H7 (cell line): ENCODE measurements at places on chromosomes 11 and 22. TPM values are rescaled to one million over a fixed set of nuclear protein-coding genes. Genes with fewer than 3 reads are reported as not detected.

- DNase-seq, result no peak
Observed at GRCh38 chr11:123069908-123070821, 8.2 kb upstream of the HSPA8 start.

DNA sequence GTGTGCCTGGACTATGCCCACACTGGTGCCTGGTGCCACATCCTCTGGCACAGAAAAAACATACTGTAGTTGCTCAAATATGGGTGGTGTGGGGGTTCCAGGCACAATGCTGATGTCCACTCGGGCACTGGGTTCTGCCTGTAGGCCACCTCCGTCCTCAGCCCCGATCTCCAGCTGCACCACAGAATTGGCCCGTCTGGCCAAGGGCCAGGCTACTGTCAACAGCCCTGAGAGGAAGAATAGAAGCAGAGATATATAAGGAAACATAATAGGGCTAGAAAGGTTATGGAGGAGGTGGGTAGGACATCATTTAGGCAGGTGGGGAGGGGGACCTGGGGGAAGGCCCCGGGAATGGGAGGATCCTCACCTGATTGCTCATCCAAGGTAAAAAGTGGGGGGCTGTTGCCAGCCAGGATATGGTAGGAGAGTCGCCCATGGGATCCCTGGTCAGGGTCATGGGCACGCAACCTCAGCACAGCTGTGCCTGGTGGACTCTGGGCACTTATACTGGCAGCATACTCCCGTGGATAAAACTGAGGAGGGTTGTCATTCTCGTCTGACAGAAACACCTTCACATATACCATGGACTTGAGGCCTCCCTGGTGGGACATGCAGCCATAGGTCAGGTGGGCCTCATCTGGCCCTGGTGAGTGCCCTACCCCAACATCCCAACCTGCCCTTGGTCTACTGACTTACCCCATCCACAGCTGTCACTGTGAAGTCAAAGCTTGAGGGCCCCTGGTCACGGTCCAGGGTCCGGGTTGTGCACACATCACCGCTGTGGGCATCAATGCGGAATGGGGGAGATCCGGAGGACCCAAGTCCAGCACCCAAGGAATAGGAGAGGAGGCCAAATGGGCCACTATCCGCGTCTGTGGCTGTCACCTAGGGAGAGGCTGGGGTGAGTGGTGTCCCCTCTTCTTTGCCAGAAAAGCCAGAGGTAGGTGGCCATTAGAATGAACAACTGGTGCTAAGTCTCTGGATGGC, 14.5 kb upstream of the TPP1 start:
- no peak for DNase-seq

DNA sequence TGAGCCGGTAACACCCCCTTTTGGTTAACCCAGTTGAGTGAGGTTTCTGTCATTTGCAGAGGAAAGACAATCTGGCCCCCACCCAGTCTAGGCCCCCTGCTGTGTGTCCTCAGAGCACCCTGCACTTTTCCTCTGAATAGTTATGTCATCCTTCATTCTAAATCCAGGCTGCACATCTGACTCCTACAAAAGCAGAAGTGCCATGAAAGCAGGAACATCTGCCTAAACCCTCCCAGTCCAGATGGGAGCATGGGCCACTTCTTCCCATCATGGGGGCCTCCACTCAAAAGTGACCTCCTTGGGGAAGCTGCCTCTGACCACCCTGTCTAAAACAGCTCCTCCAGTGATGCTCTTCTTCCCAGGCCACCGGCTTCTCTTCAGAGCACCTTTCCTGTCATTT, 53.7 kb upstream of the HMGXB4 start:
- no peak for DNase-seq

The OR10D3 gene
- total RNA-seq, result not detected in 2 replicates

DNA sequence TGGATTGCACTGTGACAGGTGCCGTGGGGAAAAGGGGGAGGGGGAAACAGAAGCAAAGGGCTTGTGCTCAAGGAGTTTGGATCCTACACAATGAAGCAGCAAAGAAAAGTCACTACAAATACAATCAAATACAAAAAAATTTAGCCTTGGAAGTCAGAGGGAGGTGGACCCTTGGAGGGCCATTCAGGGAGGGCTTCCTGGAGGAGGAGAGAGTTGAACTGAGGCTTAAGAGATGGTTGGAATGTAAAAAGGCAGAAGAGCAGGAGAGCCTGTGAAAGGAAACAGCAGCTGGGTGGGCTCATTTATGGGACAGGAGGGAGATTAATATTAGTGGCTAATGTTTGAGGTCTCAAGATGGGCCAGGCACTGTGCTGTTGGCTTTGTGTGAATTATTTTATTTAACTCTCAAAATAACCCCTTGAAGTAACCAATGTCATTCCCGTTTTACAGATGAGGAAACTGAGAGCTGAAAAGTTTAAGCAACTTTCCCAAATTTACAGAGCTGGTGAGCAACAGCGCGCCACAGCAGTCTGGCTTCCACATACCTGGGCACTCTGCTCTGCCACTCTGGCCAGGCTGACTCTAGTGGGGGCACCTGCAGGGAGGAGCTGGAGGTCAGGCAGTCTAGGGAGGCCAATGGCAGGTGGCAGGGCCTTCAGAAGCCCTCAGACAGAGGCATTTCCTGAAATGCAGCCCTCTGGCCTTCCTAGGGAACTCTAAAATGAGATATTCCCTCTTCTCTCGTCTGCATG, 2.7 kb upstream of the CHST1 start:
- no peak for DNase-seq

DNA sequence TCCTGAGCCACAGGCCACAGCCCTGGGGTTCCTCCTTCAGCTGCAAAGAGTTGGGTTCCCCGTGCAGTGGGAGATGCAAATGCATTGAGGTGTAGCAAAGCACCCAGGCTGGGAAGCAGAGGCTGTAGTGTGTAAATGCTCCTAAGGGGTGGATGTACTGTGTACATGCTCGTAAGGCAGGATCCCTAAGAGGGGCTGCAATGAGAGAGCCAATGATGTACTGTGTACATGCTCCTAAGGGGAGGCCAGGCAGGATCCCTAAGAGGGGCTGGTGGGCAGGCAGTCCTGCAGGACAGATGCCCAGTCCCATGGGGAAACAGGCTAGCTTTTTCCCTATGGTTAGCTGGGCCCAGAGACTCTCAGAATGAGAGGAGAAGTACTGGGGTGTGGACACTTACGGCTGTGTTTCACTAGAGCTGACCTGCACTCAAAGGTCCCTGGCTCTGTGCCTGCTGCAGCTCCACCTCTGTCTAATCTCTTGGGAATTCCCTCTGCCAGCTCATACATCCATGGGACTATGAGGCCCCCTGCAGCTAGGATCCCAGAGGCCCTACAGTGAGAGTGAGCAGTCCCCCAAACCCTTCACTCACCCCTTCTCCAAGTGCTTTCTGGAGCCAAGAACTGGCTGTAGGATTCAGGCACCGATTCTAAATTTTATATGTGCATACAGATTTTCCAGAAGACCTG, 261.9 kb upstream of the LUZP2 start:
- DNase-seq, result no peak

- no peak for DNase-seq
Observed at GRCh38 chr22:45485261-45485660, 17.4 kb upstream of the FBLN1 start.

DNA sequence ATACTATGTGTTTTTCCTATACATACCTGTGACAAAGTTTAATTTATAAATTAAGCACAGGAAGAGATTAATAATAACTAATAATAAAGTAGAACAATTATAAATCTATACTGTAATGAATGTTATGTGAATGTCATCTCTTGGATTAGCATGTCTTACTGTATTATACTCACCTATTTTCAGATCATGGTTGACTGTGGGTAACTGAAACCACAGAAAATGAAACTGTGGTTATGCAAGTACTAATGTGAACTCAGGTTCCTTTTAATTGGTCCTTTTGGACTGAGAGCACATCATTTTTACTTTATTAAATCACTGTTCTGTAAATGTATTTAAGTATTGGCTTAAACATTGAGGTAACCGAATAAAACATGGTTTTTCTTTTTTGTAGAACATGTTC, 108.8 kb downstream of the PPP6R3 start:
- no peak for DNase-seq

- DNase-seq, result no peak
Observed at GRCh38 chr11:203945-204586, 3.1 kb downstream of the BET1L start.

The SLC39A13 gene
- total RNA-seq, result 26.7 and 29.0 TPM in 2 replicates

The OR5B21 gene
- total RNA-seq, result not detected in 2 replicates

The TENM4 gene
- 21.8 and 29.6 TPM in 2 replicates for total RNA-seq

DNA sequence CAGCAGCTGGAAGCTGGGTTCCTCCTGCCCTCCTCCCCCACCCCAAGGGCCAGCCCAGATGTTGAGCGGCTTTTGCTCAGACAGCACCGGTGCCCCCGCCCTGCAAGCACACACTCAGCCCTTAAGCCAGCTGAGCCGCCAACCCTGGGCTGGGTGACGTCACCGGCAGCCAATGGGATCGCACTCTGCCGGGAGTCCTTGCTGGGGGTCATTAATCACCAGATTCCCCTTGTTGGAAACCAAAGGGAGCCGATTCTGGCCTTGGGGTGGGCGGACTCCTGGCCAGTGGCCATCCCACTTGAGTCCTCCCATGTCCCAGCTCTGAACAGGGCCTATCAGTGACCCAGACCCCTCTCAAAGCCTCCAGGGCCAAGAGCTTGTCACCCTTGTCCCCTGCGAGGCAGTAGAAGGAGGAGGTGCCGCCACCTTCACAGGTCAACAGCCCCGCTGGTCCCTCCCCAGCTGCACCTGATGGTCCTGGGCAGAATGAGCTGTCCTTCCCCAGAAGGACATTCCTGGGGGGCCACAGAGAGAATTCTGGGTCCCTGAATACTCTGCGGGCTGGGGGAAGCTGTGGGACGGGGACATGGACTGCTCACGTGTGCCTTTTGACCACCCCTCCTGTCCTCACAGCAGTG, 7.4 kb downstream of the DUSP8 start:
- DNase-seq, result peak; percentile 98

The IGHMBP2 gene
- 19.1 and 22.8 TPM in 2 replicates for total RNA-seq

- DNase-seq, result no peak
Observed at GRCh38 chr11:105489446-105489845, 120.4 kb upstream of the GRIA4 start.

GRCh38 chr11:2927121-2927800, 2.0 kb downstream of the PHLDA2 start:
- peak; percentile 67 for DNase-seq

DNA sequence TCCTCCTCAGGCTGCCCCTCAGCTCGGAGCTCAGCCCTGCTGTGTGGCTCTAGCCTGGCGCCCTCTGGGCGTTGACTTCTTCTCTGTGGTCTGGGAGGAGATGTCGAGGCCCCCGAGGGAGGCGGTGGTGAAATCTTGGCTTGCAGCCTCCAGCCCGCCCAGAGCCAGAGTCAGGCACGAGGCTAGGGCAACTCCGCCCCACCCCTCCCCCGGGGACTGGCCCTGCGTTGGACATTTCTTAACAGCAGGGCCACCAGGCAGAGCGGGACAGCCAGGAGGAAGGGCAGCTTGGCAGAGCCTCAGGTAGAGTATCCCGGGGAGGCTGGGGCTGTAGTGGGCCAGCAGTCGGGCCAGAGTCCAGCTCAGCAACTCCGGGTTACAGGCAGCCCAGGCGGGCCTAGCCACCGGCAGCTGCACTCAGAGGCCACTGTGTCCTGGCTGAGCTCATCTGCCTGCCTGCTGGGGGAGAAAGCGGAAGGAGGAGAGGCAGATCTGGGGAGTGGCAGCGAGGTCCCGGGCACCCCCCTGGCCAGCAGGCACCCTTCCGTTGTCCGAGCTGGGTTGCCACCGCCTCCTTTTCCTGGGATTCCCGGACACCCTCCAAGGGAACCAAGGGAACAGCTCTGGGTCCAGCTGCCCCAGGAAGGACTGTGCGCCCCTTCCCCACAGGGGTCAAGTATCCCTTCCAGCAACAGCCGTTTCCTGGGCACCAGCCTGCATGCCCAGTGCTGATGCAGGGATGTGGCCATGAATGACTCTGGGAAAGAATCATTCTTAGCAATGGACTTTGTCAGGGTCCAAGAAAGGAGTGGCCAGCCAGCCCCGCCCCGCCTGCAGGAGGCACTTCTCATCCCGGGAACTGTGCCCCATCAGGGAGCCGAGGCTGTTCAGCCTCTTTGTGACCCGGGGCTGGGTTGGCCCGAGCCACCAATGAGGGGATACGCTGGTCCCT, at the start of gene ALDH3B1:
ALDH3B1 (plus strand) TSS at position 238 of the 952 bp plus-strand sequence. CDS start 4,971 bp downstream, outside the sequence.
- peak; percentile 86 for DNase-seq

- DNase-seq, result peak; percentile 26
Observed at GRCh38 chr11:32960553-32961164, 55.0 kb upstream of the DEPDC7 start.

The OR5P2 gene
- not detected in 2 replicates for total RNA-seq

DNA sequence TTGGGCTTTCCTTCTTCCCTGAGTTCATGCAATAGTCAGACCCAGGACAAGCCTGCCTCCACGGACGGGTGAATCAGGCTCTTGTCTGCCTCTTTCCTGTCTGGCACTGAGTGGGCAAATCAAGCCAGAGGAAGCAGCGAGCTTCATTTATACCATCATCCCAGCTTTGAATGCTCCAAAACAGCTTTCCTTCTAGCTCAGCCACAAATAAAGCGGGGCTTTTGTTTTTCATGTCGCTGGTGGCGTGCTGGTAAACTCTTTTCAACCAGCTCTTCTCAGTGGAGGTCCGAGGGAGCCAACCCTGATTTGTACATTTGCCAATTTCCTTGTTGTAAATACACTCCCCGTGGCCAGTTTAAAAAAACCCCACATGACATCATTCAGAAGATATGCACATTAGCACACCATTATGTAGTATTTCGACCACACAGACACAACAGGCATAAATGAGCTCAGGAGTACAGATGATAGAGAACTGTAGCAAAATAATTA, 8.6 kb downstream of the C11orf91 start:
- no peak for DNase-seq

DNA sequence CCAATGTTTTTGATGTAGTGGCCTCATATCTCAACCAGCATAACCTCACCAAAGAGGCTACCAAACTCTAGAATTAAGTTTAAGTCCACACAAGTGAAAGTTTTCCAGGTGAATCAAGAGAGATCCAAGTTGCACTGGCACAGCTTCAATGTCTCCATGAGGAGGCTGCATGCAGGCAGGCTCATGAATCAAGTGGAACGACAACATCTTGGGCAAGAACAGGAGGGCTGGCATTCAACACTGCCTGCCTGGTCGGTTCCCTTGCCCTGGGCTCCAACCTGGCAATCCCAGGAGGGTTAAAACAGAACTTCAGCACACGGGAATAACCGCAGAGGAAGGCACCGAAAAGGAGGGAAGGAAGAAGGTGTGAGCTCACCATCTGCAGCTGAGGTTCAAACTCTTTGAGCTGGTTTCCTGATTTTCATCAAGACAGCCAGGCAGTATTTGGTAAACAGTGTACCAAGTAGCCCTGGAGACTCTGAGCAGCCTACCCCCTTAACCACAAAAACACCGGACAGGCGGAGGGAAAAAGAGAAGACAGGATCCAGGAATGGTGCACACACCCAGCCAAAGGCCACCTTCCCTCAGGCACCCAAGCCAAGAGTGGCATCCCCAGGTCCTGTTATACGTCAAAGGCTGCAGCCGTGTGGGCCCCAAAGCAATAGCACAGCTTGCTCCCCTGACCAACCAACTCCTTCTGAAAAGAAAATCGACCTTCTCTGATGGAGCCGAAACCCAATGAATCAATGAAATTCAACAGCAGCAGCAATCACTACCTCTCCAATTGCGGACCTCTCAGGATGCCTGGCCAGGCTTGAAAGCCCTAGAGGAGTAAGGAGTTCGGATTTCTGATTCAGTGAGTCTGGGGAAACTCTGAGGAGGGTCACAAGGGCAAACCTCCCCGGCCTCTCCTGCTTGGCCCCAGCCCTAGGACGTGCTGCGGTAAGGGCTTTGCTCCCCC, 1.3 kb downstream of the PACSIN2 start:
- DNase-seq, result peak; percentile 72

- DNase-seq, result no peak
Observed at GRCh38 chr22:38477585-38477984, 9.7 kb downstream of the KDELR3 start.
